GM19239 (cell line): ENCODE measurements at places on chromosomes 2 and 18.

DNA sequence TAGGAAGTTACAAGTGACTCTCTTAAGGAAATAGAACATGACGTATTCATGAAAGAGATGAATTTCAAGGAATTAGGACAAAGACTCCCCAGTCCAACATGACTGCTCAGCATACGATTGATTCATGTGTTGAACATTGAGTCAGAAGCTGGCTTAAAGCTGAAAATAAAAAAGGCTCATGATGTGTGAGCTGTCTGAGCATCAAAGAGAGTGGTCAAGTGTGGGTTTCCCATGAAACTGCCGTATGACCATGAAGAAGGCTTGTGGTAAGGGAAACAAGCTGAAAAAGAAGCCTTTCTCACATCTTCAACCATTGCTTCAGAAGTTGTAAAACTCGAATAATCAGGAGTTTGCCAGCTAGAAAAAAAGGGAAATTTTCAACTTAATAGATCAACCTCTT, 201.9 kb upstream of the APCDD1 start:
- no peak for DNase-seq

- no peak for DNase-seq
Observed at GRCh38 chr18:21900605-21901352, 160.2 kb downstream of the MIB1 start.

- no peak for DNase-seq
Observed at GRCh38 chr2:183614799-183615435, 490.7 kb downstream of the NUP35 start.

DNA sequence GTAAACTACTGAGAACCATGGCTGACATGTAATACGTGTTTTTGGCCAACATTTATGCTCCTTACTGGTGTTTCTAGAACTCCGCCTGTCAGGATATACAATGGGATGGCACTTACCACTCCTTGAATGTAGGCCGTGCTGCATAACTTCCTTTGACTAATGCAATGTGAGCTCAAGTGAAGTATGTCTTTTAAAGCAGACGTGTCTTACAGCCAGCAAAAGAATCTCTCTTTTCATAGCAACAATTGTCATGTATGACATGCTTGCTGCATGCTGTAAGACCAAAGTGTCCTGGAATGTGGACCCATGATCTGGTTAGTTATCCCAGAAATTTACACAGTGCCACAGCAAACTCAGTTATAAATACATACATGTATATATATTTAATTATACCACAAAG, 1202.7 kb upstream of the PIK3C3 start:
- no peak for DNase-seq
